ENCODE measurements at places on chromosomes 3 and 15.

GRCh38 chr15:50066666-50067065, 52.4 kb downstream of the ATP8B4 start:
- DNase-seq: no peak

- no peak for DNase-seq
Measured at GRCh38 chr3:122200661-122201060, 17.2 kb downstream of the CASR start.

DNA sequence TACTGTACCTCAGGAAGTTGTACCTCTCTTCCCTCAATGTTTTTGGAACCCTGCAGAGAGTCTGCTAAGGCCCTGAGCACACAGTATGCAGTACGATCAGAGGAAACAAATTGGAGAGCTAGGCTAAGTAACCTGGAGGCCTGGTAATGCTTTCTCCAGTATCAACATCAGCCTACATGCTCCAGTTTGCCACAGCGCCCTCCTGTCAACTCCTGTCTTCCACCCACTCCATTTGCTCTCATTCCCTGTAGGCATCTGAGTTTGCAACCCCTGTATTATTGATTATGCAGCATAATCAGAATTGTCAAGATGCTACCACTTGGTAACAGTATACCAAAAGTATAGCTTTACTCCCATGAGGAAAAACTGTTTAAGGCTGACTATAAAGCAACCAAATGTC, 14.4 kb downstream of the POLG start:
- no peak for DNase-seq

DNA sequence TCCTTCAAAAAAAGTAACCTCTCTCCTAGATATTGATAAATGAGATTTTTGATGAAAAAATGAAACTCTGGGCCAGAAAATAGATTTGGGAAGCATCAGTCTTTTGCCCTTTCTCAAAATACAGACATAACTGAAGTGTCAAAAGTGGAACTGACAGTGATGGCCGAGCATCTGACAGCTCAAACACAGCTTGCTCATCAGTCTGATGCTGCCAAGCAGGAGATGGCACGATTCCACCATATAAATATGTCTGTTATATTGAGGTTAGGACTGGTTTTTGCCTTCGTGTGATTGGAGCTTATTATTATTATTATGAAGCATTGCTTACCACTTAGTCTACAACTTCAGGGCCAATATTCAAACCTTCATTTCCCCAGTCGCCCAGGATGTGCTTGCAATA, 152.6 kb upstream of the EPHA3 start:
- DNase-seq: no peak

GRCh38 chr3:128327606-128328031, 139.1 kb downstream of the DNAJB8 start:
- no peak for DNase-seq

GRCh38 chr3:63973406-63973805, 49.9 kb downstream of the PSMD6 start:
- no peak for DNase-seq

DNA sequence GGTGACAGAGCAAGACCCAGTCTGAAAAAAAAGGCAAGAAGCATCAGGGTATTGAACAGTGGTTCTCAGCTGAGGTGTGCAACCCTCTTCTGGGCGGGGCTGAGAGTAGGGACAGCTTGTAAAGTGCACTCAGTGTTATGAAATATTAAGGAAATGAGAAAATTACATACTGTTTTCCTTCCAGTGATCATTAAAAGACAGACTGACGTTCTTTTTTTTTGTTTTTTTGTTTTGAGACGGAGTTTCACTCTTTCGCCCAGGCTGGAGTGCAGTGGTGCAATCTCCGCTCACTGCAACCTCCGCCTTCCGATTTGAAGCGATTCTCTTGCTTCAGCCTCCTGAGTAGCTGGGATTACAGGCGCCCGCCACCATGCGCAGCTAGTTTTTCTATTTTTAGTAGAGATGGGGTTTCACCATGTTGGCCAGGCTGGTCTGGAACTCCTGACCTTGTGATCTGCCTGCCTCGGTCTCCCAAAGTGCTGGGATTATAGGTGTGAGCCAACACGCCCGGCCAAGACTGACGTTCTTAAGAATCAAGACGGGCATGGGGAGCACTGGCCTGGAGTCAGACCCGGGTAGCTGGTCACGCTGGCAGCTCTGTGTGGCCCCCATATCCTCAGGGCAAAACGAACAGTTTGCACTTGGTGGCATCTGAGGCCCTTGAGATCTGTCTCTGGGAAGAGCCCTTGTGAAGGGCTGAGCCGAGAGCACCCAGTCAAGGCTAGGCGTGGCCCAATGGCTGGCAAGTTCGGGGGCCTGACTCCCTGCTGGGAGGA, 11.4 kb downstream of the MAN2A2 start:
- no peak for DNase-seq

- DNase-seq: no peak
Measured at GRCh38 chr3:183085634-183086390, 13.5 kb downstream of the MCCC1 start.

DNA sequence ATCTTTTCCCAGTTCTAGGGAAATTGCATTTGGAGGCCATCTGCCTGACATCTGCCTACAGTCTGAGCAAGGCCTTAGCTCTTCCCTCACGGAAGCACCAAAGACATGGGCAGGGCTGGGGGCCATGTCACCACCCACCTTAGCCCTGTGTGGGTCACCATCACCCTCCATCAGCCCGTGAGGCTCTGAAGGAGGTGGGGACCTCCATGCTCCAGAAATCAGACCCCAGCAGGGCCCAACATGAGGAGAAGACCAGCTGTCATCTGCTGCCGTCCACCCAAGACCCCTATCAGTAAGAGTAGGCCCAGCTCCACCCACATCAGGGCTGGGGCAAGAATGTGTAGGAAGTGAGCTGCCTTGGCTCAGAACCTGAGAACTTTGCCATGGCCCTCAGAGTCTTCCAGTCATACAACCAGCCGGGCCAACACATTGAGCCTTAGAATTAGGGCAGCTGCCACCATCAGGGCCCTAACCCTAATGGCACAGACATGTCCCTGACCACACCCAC, 1.9 kb downstream of the TMIE start:
- DNase-seq: no peak

- DNase-seq: no peak
Measured at GRCh38 chr3:74001436-74001835, 376.7 kb upstream of the PDZRN3 start.

GRCh38 chr15:73560501-73561117, 72.6 kb downstream of the NPTN start:
- DNase-seq: no peak

- no peak for DNase-seq
Measured at GRCh38 chr15:27869697-27870281, 229.3 kb downstream of the OCA2 start.

- DNase-seq: no peak
Measured at GRCh38 chr3:149180057-149180573, 41.5 kb downstream of the CP start.

DNA sequence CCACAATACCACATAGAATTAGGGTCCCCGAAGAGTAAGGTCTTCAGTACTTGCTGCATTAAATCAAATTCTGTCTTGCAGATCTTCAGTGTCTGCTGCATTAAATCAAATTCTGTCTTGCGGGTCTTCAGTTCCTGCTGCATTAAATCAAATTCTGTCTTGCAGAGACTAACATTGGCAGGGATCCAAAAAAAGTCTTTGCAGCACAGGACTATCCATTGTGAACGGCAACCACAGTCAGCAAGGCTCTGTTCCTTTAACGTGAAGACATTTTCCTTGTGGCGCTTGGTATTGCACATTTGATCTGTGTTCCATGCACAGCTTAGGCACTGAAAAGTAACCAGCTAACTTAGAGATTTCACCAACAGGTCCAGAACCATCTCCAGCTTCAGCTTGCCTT, 46.8 kb upstream of the POMGNT2 start:
- no peak for DNase-seq

DNA sequence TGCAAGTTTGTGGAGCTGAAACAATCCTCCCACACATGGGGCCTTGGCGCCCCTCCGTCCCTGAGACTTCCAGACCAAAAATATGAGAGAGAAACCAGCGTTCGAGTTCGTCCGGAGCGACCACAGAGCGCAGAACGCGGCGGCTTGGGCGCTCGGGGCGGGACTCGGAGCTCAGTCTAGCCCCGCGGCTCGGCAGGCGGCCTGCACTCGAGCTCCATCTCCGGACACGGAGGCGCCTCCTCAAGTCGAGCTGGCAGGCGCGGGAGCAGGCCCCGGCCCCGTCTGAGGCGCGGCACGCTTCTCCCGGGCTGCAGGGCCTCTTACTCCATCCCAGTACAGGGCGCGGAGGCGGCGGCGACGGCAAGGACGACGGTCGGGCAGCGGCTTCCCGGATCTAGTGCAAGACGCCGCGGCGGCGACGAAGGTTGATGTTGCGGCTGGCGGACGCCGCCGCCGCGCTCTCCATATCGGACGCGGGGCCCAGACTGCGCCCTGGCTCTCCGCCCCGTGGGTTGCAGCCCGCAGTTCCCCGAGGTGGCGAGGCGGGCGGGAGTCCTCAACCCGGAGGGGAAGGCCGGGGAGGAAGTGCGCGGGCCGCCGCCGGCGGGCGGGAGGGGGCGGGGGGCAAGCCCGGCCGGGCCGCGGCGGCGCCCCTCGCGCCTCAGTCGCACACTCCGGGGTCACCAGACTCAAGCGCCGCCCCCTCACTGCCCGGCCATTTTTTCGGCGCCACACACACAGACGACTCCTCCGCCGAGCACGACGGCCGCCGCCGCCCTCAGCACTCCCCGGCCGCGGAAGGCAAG, 674 bp downstream of the MSL2 start:
- peak; percentile 59 for DNase-seq

- DNase-seq: no peak
Measured at GRCh38 chr15:99669250-99669649, 64.0 kb downstream of the LYSMD4 start.

GRCh38 chr15:60585743-60586708, 107.1 kb upstream of the ICE2 start:
- peak; percentile 23 for DNase-seq

- no peak for DNase-seq
Measured at GRCh38 chr3:39839484-39839883, 30.1 kb downstream of the MYRIP start.

DNA sequence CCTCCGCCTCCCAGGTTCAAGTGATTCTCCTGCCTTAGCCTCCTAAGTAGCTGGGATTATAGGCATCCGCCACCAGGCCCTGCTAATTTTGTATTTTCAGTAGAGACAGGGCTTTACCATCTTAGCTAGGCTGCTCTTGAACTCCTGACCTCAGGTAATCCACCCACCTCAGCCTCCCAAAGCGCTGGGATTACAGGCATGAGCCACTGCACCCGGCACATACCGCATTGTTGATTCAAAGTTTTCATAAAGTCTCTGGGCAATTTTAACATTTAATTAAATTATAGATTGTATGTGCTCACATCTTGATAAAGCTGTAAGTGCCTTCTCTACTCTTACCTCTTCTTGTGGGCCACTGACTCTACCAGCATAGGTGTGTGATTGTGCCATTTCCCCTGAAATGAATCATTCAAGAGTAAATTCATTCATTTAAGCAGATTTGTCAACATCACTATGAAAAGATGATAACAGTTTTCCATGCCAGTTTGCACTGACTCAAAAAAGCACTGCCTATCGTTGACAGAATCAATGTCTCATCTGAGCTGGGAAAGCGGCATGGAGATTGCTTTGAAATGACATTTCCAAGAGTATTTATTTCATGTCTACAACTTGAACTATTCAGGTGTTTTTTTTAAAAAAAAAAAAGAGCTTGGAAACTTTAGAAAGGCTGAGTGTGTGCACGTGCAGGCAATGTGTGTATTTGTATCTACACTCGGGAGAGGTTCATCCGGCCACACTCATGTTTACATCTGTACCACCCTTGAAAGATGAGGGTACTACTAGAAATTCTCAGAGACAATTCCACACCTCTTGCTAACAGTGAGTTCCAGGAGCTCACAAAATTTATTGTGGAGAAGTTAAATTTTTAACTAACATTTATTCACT, 3.5 kb downstream of the BCL2A1 start:
- no peak for DNase-seq

GRCh38 chr3:77247061-77247460, 207.2 kb downstream of the ROBO2 start:
- no peak for DNase-seq

DNA sequence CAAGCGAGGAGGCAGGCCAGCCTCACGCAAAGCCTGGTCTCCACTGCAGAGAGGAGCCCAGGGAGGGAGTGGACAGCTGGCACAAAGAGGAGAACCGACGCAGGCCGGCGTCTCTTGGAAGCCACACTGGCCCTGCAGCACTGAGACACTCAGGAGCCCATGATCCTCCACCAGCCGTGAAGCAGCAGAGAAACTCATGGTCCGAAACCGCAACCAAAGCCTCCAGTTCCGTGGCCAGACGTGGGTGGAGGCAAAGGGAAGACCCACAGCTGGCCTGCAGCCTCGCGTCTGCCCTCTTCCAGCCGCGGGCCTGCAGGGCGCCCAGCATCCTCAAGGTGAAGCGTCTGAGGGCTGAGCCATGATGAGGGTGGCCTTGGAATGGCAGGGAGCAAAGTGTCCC, 62.2 kb upstream of the SEC61A1 start:
- DNase-seq: no peak

GRCh38 chr15:49339656-49340055, 83.4 kb upstream of the FGF7 start:
- no peak for DNase-seq

- DNase-seq: no peak
Measured at GRCh38 chr3:73073091-73073707, 11.7 kb downstream of the EBLN2 start.

- DNase-seq: no peak
Measured at GRCh38 chr15:99123713-99124451, 19.0 kb downstream of the SYNM start.

All from stimulated activated CD8-positive, alpha-beta memory T cell treated with anti-CD3 and anti-CD28 coated beads, Interleukin-2, amount 100 ng/mL, for 1 hour (primary cell).